Fibroblast of the aortic adventitia (primary cell): ENCODE measurements at places on chromosomes 1 and 21. TPM values are rescaled to one million over a fixed set of nuclear protein-coding genes. Genes with fewer than 3 reads are reported as not detected.

Gene C1orf116
- under 0.01 TPM in 1 of 2 replicates, not detected in the other for total RNA-seq

Gene PAQR6
- total RNA-seq = 0.63 TPM in 1 of 2 replicates, not detected in the other

Gene CA6
- total RNA-seq = not detected in 2 replicates

Gene VANGL2
- not detected in 2 replicates for total RNA-seq

Gene IGSF21
- total RNA-seq = not detected in 2 replicates

Gene SHCBP1L
- 0.98 TPM in 1 of 2 replicates, not detected in the other for total RNA-seq
